WTC11 (cell line): ENCODE measurements at places on chromosomes 5 and 9.

DNA sequence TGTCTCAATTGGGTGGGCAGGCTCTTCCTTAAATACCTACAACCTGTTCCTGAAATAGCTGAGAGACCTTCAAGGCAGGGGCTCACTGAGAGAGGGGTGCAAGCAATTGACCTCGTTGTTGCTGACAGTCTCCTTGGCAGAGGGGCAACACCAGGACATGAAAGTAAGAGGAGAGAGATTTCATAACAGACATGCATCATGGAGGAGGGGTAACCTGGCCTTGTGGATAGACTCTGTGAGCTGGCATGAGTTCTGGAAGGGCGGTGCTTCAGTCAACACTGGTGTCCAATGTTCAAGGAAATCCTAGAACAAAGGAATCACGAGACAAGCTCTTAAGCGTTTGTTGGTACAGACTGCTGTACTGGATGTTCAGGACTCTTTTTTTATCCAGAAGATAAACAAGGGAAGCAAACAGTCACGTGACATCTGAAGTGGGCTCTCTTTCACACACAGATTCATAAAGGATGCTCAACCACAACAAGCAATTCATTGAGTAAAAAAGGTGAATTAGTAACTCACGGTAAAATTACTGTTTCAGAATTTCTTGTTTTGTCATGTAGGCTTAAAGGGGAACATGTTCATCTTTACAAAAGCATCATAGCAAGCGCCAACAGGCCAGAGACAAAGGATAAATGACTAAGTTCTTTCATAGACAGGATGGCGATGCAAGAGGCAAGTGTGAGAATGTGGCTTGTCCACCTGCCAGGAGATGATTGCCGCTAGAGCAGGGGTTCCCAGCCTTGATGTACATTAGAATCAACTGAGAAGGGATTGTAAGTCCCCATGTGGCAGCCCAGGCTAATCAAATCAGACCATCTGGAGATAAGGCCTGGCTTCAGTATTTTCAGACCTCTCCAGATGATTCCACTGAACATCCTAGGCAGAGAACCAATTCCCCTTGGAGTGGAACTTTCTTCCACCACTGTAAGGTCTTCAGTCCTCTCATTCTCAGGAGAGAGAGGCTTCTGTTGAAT, 20.7 kb downstream of the ANKRA2 start:
- no peak overlapping the region for H3K27ac ChIP-seq
- peaks cover 20% of the 10 kb centered on the region for H3K4me1 ChIP-seq
- DNase-seq: no peak
- no peaks in the 10 kb centered on the region; the same call in 1 of the 2 replicates for H3K27me3 ChIP-seq
- no peak overlapping the region for H3K4me3 ChIP-seq
- H3K36me3 ChIP-seq: no peaks in the 10 kb centered on the region

DNA sequence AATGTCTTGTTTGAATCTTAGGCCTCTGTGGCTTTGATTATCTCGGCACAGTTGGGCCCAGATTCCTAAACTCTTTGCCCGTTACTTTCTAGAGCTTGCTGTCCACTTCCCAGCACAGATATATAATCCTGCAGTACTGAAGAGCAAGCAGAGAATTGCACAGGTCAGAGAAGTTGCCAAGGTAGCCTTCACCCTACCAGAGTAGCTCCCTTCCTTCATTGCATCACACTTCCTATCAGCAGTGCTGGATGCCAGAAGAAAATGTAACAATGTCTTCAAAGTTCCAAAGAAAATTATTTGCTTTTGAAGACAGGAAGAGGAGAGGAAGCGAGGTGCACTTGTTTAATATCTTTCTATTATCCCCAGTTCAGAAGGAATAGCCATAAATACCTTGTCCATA, 38.1 kb upstream of the SPATA31D4 start:
- H3K27me3 ChIP-seq: no peaks in the 10 kb centered on the region
- no peaks in the 10 kb centered on the region for H3K36me3 ChIP-seq
- H3K4me1 ChIP-seq: no peaks in the 10 kb centered on the region
- H3K4me3 ChIP-seq: no peak overlapping the region
- DNase-seq: no peak

DNA sequence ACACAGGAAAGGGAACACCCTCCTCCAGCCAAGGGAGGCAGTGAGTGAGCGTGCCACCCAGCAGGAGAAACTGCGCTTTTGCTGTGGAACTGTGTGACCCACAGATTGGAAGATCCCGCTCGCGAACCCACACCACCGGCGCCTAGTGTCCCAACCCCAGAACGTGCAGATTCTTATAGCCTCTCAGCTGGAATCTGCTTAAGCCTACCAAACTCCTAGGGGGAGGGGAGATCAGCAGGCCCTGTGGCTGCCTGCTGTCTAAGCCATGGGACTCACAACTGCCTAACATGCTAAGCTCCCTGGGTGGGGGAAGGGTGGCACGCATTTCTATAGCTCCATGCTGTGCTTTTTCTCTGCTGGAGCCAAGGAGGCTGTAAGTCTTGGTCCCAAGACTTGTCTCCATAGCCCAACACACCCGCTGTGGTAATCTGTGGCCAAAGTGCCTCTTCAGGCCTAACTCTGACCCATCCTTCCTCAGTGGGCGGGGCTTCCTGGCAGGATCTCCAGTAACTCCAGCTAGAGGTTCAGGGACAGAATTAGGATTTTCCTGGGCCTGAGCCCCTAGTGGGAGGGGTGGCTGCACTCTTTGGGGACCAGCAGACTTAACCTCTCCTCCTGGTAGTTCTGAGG, 485.0 kb downstream of the TAF11L14 start:
- H3K4me1 ChIP-seq: peaks cover 16% of the 10 kb centered on the region
- DNase-seq: peak; percentile 44
- H3K36me3 ChIP-seq: 0 out of 2 replicates have a peak, but pooled peaks cover 4% of the 10 kb centered on the region
- H3K27me3 ChIP-seq: no peaks in the 10 kb centered on the region
- H3K4me3 ChIP-seq: no peak overlapping the region

DNA sequence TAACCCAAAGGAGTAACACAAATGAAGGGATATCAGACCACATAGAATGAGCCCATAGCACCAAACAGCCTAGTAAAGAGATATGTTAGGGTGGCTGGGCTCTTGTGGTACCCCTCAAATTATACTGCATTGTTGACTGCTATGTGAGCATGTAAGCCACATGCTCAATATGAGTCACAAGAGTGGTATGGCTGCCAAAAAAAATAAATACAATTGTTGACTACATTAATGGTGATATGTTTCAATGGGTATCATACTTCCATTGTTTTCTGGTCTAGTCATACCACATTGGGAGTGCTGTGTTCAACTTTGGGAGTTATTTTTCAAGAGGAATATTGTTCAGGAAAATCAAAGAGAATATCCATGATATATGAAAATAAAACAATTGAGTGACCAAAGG, 162.4 kb upstream of the PIK3R1 start:
- H3K27ac ChIP-seq: no peak overlapping the region
- no peaks in the 10 kb centered on the region; the same call in 1 of the 2 replicates for H3K27me3 ChIP-seq
- peaks cover 6% of the 10 kb centered on the region for H3K4me1 ChIP-seq
- no peak overlapping the region for H3K4me3 ChIP-seq
